ENCODE measurements at places on chromosomes 7 and 10.
A peak's percentile ranks its signal among the peaks of the same experiment; 100 is the strongest.

DNA sequence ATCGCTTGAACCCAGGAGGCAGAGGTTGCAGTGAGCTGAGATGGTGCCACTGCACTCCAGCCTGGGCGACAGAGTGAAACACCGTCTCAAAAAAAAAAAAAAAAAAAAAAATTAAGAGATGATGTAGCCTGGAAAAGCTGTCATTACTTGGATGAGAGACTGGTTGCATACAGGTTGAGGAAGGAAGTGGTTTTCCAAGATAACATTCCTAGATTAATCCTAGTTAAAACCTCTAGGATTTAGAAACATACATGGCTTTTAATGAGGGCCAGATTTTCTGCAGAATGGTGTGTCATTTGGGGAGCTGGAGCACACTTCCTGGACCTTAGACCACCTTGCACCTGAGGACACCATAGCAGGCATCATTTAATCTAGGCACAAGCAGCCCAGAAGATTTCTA lies 17.8 kb downstream of the VWA2 start:
- no peak for DNase-seq

DNA sequence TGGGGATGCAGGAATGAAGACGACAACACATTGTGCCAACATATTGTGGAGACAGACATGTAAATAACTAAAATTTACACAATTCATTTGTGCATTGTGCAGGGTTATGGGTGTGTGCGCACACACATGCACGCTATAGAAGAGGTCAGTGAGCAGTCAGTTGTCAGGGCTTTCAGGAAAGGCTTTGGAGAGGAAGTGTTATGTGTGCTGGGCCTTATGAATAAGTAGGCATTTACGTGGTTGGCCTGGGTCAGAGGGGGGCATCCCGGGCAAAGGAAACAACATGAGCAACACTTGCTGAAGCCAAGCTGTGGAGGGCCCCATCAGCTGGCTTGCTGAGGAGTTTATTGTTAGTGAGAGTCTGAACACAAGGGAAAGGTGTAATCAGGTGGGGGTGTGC lies 4.1 kb downstream of the PRXL2A start:
- no peak for DNase-seq

DNA sequence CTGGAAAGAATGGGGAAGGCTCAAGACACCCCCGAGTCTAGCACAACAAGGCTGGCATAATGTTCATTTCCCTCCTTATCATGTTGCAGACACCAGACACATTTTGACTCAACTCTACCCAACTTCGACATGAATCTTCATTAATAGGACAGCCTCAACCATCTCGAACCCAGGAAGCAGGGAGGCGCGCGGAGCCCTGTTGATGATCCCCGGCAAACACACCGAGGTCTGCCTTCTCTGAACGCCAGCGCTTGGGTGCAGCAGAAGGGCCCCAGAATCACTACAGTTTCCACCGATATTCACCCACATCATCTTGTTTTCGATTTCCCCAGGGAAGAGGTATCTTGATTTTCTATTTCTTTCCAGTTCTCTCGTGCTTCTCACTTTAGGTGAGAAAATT lies 563.6 kb downstream of the TCERG1L start:
- no peak for DNase-seq

DNA sequence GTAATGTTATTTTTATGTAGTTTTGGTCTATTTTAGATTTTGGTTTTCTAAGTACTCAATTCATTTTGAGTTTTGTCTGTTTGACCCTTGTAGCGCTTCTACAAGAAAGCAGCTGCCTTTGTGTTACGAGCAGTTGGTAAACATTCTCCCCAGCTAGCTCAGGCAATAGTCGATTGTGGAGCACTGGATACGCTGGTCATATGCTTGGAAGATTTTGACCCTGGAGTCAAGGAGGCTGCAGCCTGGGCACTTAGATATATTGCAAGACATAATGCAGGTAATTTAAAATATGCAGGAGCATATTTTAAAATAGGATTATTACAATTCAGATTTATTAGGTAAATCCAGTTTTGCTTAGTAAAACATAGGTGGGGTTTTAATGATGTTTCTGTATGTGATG lies 23.1 kb downstream of the SPAG6 start:
- no peak for DNase-seq

DNA sequence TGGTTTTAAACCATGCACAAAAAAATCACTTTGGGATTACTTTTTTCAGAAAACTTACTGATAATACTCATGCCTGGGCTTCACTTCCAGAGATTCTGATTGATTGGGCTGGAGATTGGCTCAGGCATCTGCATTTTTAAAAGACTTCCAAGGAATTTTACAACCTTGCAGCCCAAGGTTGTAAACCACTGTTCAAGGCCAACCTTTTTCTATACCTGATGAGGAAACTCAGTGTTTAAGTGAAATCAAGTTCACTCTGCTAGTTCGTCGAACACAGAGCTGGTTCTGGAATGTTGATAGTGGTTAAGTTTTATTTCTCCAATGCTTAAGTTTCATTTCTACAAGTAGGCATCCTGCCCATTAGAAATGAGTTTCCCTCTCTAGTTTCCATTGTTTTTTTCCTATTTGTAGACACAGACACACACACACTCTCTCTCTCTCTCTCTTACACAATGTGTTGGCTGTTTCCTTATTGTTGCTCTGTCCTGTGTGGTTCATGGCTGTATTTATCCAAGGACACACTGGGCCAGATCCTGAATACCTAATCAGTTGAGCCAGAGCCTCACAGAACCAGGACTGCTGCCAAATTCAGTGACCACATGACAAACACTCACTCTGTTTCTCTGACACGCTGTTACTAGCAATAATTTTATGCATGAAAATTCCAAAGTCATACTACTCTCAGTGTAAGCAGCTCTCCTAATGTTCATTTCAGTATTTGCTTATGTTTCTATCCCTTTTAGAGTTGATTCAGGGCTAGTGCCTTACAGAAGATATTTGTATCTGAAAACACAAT lies 3.7 kb upstream of the IFIT1B start:
- no peak for DNase-seq

- peak; percentile 47 for DNase-seq
Observed at GRCh38 chr7:98423043-98423442, 22.2 kb upstream of the BAIAP2L1 start.

- DNase-seq: no peak
Observed at GRCh38 chr7:39686261-39686924, 63.0 kb downstream of the RALA start.

DNA sequence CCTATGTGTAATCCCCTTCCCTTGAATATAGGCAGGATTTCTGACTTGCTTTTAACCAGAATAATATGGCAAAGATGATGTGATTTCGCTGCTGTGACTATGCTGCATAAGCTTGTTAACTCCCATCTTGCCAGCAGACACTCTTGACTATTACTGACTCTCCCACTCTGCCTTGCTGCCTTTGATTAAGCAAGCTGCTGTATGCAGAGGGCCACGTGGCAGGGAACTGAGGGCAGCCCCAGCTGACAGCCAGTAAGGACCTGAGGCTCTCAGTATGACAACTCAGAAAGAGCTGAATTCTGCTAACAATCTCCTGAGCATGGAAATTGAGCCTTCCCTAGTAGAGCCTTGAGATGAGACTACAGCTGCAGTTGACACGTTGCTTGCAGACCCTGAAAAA lies 279.4 kb upstream of the CACNA2D1 start:
- peak; percentile 40 for DNase-seq

- DNase-seq: peak; percentile 31
Observed at GRCh38 chr10:33273295-33274002, 61.0 kb downstream of the NRP1 start.

- no peak for DNase-seq
Observed at GRCh38 chr7:71255537-71256178, 123.7 kb downstream of the GALNT17 start.

DNA sequence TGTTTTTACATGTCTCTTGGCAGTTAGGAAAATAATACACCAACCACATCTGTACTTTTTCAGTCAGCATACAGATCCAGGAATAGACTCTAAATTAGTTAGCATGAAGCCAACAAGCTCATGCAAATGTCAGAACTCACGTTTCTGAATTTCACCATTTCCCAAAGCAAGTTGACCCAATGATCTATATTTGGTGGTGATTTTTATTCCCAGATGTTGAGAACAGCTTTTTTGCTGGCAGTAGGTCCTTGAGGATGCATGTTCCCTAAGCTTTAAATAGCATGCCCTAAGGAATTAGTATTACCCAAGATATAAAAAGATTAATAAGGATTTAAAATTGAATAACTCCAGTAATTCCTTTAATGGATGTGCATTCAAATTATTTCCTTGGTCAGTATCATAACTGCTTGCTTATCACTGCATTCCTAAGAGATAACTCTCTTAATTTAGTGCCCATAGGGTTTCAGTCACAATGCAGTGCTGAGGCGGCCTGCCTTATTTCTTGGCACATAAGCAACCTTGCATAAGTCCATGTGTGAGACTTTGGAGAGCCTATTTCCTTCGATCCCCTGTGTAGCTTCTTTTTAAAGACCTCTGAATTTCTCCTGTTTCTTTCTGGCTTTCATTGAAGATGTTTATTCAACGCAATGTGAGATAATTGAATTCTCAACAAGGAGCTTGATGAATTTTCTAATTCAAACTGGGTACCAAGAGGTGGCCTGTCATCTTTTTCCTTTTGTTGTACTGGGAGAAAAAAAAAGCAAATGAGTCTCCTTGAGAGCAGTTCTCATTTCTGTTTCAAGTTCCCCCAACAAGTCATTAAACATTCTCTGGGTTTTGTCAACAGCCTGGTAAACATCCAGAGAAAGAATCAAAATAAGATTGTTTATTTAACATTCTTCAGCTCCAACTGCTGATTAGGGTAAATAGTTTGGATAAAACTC lies 135.3 kb upstream of the MEOX2 start:
- no peak for DNase-seq

GRCh38 chr10:91689731-91690168 lies 56.9 kb upstream of the PPP1R3C start:
- DNase-seq: no peak

- DNase-seq: no peak
Observed at GRCh38 chr10:96991313-96991841, 159.3 kb downstream of the LCOR start.

DNA sequence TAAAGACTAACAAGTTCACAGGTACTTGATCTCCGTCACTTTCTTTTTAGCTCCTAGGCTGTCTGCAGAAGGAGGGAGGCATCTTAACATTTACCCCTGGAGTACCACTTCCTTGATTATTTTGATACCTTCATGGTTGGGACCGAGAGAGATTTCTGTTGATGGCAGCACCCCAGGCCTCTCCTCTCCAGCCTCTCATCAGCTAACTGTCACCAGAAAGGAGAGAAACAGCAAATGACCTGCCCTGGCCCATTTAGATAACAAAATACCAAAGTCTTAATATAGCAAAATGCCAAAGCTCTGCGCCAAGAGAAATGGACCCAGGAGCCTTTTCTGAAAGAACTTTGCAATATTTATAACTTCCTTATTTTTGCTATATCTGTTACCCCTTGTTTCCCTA lies 30.0 kb upstream of the KLHL7 start:
- DNase-seq: no peak

DNA sequence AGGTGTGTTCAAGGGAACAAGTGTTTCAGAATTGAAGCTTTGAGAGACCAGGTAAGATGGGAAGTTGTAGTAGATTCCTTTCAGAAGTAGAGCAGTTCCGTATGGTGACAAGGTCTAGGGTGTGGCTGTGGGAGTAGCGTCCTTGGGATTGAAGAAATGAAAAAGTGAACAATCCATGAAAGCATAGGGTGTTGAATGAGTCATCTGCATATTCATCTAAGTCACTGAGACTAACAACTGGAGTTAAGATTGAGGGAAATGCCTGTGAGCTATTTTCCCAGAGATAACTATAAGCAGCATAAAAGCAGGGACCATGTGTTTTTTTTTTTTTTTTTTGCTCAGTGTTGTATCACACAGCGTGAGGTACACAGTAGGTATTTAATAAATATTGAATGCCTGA lies 134.8 kb downstream of the PHTF2 start:
- DNase-seq: peak; percentile 23

DNA sequence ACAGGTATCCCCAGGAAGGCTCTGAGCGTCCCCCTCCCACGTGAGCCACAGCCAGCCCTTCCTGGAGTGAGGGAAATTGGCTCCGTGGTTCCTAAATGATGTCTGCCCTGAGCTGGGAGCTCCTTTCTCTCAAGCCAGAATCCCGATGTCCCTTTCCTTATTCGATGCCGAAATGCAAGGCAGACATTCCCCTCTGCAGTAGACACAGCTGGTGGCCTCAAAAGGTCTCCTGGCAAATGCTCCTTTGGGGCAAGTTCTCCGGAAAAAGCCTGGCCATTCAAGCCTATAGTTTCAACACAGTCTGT lies 98.9 kb downstream of the HIP1 start:
- DNase-seq: peak; percentile 45

GRCh38 chr10:124296121-124296812 lies 122.5 kb downstream of the OAT start:
- DNase-seq: no peak

GRCh38 chr7:142760071-142760642 lies 10.6 kb upstream of the PRSS2 start:
- DNase-seq: no peak

DNA sequence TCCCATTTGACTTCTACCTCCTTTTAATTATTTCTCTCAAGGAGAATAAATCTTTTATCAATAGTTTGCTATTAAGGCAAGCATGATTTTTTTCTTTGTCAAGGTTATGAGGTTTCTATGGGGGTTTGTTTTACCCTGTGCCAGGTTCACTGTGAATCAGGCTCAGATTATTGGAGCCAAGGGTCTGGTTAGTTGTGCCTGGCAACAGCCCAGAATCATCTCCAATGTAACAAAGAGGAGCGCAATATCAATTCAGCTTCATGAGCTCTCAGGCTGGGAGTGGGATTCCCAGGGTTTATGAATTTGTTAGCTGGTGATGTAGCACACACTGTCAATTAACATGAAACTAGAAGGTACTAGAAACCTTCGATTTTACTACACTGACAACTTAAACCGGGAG lies 73.2 kb downstream of the AASS start:
- DNase-seq: no peak

DNA sequence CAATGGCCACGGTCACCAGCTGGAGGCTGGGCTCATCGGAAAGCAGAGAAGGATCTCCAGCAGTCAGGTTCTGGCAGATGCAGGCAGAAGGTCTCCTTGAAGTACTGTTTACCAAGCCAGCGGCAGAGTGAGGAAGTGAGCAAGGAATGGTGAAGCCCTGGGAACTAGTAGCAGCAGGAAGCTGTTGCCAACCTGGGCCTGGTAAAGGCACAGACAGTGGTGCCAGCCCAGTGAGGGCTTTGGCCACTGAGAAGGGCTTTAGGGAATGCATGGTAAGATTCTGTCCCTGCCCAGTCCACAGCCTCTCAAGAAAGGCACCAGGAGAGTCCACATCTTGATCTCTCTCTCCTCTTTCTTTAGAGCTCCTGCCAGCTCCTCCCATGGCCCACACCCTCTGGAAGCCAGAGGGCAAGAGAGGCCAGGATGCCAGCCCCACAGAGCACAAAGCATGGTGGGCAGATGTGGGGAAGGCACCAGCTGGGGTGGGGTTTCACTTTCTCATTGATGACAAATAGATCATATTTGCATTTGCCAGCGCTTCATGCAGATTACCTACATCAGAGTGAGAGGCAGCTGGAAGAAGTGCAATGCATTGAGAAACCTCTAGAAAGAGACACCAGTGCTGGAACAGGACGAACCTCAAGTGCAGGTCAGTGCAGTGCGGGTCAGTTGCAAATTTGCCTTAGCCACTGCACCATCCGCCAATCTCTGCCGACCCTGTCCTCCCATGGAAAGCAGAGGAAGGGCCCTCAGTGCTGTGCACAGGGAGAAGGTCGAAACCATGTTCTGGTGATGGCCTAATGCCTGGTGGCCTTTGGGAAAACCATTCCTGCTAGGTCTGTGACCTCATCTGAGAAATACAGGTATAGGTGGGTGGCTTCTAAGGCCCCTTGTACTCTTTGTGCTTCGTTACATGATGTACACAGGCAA lies 667.8 kb upstream of the MKI67 start:
- DNase-seq: no peak

Measured in HAP-1 (cell line).